ENCODE measurements at places on chromosomes 6 and 20. TPM values are rescaled to one million over a fixed set of nuclear protein-coding genes. Genes with fewer than 3 reads are reported as not detected.

ZC2HC1B gene
- not detected for polyA plus RNA-seq

TNFRSF6B gene
- 1.6 TPM for polyA plus RNA-seq

HLA-DOA gene
- polyA plus RNA-seq: 2.8 TPM

DXO gene
- polyA plus RNA-seq: 21.4 TPM

POM121L2 gene
- not detected for polyA plus RNA-seq

EFCAB8 gene
- polyA plus RNA-seq: not detected

RNF114 gene
- 67.1 TPM for polyA plus RNA-seq

IMPG1 gene
- 1.6 TPM for polyA plus RNA-seq

Measured in left lung (tissue), 14 donors.